SK-N-MC (cell line): ENCODE measurements at places on chromosomes 16 and 17.

DNA sequence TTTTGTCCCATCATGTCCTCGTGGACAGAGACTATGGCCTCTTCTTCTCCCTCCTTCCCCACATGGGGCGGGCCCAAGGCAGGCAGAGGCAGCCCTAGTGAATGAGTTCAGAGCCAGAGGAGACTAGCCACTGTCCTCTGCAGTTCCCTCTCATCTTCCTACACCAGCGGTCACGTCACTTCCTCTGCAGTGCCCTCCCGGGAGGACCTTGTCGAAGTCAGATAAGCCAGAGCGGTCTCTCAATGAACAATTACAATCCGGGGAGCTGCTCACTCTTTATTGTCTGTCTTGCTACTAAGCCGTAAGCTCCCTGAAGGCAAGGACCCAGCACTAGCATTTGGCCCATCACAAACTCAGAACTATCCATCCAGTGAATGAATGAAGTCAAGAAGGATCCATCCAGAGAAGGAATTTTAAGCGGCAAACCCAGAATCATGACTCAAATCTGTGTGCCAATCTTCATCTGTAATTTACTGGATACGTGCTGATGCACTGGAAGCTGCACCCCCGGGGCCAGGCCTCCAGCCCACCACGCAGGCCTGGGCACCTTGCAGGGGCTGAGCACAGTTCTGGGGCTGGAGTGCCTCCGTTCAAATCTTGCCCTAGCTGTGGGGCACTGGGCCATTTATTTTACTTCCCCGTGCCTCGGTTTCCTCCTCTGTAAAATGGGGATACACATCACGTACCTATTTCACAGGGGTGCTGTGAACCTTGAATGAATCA is 18.1 kb downstream of the ZNF423 start:
- DNase-seq = no peak

GRCh38 chr16:89346869-89347268 is 129.4 kb downstream of the ZNF778 start:
- DNase-seq = no peak

DNA sequence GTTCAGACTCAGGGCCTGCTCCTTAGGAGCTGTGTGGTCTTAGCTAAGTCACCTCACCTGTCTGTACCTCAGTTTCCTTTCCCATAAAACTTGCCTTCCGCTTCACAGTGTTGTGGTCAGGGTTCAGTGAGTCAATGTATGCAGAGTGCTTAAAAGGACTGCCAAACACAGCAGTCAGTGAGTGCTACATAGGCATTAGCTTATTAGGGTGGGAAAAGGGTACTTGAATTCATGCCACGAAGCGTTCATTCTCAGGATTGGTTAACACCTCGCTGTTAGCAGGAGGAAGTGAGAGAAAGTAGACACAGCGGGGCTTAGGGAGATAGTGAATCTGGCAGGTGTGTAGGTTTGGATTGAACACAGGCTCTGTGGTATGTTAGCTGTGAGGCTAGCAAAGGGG is 155.2 kb downstream of the SHISA9 start:
- no peak for DNase-seq

DNA sequence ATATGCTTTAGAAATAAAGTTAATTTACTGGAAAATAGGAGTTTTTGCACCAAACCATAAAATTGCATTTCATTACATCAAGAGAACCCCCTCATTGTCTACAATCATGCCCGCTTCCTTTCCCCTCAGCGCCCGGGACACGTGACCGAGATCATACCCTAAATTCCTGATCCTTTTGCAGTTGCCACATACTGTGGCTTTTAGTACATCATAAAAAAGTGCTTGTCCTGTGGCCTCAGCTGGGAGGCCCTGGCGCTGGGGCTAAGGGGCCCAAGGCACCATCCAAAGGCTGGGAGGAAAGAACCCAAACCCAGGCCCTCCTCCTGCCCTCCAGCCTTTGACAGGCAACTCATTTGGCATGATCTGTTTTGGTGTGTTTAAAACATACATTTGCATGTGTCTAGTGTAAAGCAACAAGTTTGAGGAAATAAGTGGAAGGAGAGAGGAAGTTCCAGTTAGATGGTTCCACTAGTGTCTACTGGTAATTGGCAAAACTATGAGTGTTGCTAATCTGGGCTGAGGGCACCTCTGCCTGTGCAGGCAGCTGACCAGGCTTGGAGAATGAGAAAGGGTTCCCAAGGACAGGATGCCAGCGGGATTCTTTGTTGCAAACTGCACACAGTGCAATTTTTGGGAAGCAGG is 6.0 kb downstream of the CDK5R1 start:
- no peak for DNase-seq

DNA sequence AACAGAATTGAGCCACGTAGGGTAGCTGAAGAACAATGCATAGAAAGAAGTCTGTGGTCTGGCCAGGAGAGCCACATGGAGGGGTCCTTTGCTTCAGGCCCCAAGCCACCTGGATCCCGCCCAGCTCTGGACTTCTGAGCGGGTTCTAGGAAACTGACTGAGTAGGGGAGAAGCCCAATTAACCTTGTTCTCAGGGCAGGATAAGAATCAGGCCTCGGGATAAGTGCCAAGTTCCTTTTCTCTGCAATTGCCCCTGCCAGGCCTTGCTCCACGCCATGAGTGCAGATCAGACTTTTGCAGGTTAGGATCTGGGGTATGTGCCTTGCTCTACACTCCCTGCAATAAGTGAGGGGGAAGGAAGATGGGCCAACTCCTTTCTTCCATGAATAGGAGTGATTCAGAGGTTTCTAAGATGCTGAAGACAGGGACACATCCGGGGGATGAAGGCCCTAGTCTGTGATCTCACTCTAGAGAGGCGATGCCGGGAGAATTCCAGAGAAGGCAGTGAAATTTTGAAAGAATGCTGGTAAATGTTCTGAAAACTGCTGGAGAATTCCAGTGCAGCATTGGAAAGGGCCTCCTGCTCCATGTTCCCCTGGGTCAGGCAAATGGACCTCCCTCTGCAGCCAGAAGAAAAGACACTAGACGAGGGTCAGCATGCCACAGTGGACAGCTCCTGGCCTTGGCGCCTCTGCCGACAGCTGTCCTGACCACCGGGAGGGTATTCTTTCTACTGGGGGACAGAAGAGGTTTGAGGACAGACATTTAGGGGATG is 5.8 kb downstream of the NEUROD2 start:
- DNase-seq = no peak

DNA sequence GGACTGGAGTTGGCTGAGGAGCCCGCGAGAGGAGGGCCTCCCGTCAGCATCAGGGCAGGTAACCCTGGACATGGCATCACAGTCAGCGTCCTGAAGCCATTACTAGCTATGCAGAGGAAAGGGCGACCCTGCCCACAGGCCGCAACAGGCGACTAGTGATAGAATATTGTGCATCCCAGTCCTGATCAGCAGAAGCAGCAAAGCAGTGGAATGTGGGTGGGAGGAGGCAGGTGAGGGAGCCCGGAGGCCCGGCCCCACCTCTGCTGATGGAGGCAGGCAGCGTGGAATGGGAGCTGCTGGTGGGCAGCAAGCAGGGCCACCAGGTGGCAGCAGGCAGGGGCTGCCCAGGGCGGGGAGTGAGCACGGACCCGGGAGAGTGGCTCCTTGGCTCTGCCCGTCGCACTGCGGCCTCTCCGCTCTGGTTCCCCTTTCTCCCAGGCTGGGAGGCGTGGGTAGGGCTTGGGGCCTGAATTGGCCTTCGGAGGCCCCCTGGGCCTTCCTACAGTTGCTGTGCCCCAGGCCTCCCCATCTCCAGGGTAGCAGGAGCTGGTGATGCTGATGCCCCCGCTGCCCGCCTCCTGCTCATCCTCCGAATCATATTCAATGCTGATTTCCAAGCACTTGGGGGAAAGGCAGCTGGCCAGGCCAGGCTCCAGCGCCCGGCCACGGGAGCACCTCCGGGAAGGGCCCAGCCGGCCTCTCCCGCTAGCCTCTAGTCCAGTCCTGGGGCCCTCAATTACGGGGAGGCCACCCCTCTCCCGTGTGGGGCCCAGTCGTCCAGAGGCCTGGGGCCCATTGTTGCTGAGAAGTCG is 20.2 kb downstream of the TSPOAP1 start:
- DNase-seq = no peak

- no peak for DNase-seq
Measured at GRCh38 chr17:83121921-83122820, 42.8 kb downstream of the METRNL start.

GRCh38 chr16:47604306-47604705 is 143.2 kb downstream of the PHKB start:
- DNase-seq = no peak

DNA sequence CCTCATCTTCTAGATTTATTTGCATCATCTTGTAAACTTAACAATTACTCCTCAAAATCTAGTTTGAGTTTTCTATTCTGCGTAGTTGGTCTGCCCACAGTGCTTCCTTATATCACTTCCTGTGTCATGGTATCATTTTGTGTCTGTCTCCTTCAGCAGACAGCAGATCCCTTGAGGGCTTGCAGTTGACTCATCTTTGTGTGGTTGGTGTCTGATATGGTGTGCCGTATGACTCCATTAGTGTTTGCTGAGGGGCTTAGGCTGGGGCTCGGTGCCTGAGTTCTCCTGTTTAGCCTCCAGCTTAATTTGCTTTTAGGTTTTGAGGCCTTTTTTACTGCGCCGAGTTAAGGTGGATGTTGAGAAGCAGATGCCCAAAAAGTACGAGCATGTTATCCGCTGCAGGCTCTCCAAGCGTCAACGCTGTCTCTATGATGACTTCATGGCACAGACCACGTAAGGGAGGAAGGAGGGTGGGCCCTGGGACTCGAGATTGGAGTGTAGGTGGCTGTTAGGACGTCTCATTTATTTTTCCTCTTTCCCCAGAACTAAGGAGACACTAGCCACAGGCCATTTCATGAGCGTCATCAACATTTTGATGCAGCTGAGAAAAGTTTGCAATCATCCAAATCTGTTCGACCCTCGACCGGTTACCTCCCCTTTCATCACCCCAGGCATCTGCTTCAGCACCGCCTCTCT is 16.9 kb downstream of the SRCAP start:
- no peak for DNase-seq

DNA sequence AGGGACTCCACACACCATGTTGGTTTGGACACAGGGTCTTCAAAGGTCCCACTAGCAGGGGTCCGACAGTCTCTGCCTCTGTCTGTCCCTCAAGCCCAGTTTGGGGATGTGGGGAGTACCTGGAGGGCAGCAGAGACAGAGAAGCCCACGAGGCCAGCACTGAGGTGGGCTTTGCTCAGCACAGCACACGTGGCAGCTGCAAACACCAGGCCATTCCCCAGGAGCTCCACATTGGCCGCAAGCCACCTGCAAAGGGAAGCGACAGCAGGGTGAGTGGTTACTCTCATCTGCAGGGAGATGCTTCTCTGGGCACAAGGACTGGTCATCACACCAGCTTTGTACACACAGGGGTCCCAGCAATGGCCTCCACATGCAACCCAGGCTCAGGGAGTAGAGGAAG is 62.0 kb downstream of the ABCC6 start:
- DNase-seq = no peak

DNA sequence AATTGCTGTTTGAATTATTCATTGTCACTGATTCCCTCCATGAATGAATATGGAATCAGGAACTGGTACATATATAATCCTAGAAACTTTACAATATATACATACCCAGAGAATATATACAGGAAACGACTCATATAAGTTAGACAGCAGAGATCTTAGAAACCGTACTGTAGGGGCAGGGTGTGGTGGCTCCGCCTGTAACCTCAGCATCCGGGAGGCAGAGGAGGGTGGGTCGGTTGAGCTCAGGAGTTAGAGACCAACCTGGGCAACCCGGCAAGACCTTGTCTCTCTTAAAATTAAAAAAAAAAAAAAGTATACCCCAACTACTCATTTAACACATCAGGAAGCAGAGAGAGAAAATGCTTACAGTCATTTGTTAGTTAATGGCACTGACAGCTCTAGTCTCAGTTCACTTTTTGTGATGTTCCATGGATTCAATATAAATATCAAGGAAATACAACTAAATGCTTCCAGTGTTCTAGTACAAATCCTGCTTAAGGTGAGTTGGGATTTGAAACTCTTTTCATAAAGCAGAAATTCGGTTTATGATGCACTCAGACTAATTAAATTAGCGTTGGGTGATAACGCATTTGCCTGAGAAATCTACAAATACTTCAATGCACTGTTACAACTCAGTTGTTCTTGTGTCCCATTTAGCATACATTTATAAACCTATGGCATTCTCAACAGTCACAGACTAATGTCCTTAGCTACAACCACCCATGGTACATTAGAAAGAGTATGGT is 5.6 kb downstream of the GLG1 start:
- no peak for DNase-seq
